ENCODE measurements at places on chromosomes 5 and 9.

DNA sequence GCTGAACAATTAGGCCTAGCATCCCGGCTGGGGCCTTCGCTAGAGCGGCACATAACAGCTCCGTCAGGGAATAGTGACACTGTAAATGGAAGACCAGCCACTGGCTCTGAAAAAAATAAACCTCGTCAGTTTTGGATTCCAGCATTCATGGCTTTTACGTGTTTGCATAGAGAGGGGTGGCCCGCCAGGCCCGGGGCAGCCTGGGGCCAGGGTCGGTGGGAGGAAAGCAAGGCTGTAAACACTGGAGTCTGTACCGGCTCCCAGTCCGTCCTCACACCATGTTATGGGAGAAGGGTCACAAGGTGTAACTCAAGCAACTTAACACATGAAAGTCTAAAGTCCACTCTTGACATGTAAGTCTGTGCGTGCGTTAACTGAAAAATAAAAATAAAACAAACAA lies 11.2 kb downstream of the CCNI2 start:
- no peak for DNase-seq

GRCh38 chr9:117412006-117412715 lies 2.7 kb downstream of the ASTN2 start:
- DNase-seq = no peak

- no peak for DNase-seq
These were observed 78.4 kb downstream of the FANCC start for GRCh38 chr9:95239071-95239470.

GRCh38 chr9:19650312-19650711 lies 138.5 kb downstream of the SLC24A2 start:
- DNase-seq = no peak

DNA sequence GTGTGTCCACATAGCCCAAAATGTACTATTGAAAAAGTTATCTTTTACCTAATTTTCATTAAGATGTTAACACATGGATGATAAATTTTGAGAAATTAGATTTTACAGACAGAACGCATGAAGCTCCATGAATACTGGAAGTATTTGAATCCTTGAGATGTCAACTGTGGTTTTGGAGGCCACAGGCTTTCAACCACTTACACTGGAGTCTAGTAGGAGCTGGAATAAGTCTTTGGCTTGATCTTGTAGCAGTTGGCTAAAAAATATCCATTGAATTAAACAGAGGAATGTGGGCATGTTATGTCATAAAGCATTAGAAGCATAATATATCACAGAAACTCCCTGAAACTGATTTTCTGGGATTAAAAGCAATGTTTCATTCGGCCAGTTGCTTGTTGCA lies 52.9 kb downstream of the CAMK4 start:
- no peak for DNase-seq

GRCh38 chr9:6924149-6924548 lies 166.4 kb downstream of the KDM4C start:
- DNase-seq = no peak

GRCh38 chr5:39167141-39167971 lies 52.0 kb downstream of the FYB1 start:
- no peak for DNase-seq

DNA sequence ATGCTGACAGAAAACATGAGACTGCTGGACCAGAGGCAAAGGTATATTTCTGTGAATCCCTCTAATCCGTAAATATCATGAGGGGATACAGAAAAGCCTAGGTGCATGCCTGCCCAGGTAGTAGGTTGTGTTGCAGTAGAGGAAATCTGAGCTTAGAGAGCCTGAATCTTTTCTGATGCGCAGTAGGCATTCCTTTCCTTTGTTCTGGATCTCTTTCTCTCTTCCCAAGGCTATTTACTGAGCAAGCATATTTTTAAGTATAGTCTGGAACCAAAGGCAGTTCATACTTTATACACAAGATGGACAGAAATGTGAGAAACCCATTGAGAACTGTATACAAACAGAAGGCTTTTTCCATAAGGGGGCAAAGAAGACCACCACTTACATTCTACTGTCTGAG lies 359.3 kb downstream of the TMEM161B start:
- no peak for DNase-seq

DNA sequence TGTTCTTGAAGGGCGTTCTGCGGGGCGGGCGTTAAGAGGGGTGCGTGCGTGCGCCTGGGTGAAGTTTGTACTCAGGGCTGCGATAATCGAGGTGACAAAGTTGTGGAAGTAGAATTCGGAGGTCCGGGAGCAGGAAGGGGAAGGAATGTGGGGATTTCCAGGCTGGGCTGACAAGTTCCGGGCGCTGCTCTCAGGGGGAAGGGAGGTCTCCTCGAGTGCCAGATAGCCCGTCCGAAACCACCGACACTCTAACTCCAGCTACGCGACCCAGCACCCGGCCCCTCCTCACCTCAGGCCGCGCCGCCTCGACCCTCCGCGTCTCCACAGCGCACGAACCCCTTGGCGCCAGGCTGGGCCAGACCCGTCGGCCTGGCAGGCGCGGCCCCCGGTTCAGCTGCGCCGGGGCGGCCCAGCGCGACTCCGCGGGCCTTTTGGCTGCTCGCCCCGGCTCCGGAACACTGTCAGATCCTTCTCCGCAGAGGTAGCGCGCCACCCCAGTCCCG lies at the start of gene IL6ST:
Gene IL6ST (minus strand): TSS at position 469 of the 503 bp plus-strand sequence. CDS start 18,685 bp downstream, outside the sequence.
- peak; percentile 46 for DNase-seq

DNA sequence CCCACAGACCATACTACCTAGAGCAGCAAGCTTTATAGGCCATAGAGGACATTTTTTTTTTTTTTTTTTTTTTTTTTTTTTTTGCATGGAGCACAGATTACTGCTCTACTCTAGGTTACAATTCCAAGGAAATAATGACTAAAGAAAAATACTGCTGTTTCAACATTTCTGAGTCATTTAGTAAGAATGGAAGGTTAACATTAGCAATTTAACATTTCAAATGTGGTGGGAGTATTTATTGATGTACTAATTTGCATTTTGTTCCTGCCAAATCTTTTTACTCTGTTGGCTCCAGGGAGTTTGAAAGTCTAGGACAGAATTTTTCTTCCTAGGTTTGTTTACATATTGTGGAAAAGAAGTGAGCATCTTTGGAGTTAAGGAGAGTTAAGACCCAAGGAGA lies 142.1 kb upstream of the CCDC152 start:
- DNase-seq = no peak

- DNase-seq = peak; percentile 9
These were observed 3.2 kb downstream of the SNX30 start for GRCh38 chr9:112753725-112754124.

DNA sequence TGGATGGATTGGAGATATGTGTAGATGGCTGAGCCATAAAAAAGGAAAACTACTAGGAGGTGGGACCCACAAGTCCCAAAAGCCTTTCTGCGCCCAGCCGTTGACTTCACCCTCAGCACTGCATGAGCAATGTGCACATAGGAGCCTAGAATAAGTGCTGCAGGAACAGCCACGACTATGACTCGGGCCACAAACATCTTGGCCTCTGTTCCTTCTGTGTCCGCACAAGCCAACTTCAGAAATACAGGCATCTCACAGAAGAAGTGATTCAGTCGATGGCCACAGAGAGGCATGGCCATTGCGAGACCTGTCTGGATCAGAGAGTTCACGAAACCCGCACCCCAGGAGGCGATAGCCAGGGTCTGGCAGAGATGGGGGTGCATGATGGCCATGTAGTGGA lies 587 bp downstream of the OR2Y1 start:
- DNase-seq = no peak

GRCh38 chr5:27535031-27535557 lies 496.7 kb upstream of the CDH9 start:
- DNase-seq = no peak

- DNase-seq = no peak
These were observed 71.4 kb downstream of the PPIC start for GRCh38 chr5:122965111-122965510.

DNA sequence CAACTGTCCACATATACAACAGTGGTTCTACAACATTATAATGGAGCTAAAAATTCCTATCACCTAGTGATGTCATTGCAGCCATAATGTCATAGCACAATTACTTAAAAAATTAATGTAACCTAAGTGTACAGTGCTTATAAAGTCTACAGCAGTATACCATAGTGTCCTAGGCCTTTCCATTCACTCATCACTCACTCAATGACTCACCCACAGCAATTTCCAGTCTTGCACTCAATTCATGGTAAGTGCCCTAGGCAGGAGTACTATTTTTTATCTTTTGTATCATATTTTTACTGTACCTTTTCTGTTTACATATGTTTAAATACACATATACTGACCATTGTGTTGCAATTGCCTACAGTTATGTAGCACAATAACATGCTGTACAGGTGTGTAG lies 9.6 kb upstream of the PUM3 start:
- no peak for DNase-seq

GRCh38 chr5:149853331-149853648 lies 91.3 kb downstream of the PDE6A start:
- DNase-seq = no peak

- DNase-seq = no peak
These were observed 254.2 kb downstream of the DOCK8 start for GRCh38 chr9:468766-469426.

- no peak for DNase-seq
These were observed 28.3 kb upstream of the WWC1 start for GRCh38 chr5:168263121-168263520.

- DNase-seq = no peak
These were observed 16.3 kb downstream of the ARHGEF37 start for GRCh38 chr5:149597618-149598017.

- no peak for DNase-seq
These were observed 81.8 kb downstream of the ZNF618 start for GRCh38 chr9:113957821-113958341.

All from stimulated activated CD4-positive, alpha-beta T cell treated with anti-CD3 and anti-CD28 coated beads, Interleukin-4, amount 100 ng/mL, for 24 hours (primary cell).